AG09309 (cell line): ENCODE measurements at places on chromosomes 5 and 9.

- peak; percentile 13 for DNase-seq
Measured at GRCh38 chr9:88476491-88477271, 58.3 kb upstream of the NXNL2 start.

DNA sequence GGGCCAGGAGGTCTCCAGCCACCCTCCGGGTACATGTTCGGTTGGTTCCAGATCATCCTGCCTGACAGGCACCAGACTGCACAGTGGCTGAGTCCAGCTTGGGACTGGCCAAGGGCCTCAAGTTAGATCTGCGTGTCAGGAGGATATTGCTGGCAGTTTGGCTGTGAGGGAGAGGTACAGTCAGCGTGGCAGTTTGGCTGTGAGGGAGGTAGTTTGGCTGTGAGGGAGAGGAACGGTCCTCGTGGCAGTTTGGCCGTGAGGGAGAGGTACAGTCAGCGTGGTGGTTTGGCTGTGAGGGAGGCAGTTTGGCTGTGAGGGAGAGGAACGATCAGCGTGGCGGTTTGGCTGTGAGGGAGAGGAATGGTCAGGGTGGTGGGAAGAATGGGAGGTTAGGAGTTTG, 39.0 kb downstream of the CACNA1B start:
- DNase-seq = no peak

GRCh38 chr9:122144836-122145591, 14.6 kb downstream of the NDUFA8 start:
- no peak for DNase-seq

DNA sequence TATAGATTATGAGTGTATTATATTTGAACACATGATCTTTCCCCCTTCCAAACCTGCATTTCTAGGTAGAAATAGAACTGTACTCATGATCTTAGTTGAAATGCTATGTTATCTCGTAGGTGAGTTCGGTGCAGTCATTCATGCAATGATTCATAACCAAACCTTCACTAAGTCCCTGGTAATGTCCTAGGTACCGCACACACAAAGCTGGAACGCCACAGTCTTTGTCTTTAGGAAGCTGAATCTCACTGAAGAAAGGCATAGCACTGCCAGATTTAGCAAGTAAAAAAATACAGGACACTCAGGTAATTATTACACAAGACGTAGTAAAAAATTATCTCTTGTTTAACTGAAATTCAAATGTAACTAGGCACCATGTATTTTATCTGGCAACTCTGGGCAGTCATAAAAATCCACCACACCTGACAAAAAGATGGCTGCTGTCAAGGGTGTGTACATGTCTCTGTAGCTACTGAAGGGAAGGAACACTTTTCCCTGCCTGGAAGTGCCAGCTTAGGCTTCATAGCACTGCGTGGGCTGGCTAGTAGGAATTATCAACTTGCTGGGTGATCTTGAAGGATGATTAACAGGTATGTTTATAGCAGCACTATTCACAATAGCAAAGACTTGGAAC, 28.0 kb upstream of the TXN start:
- DNase-seq = no peak

DNA sequence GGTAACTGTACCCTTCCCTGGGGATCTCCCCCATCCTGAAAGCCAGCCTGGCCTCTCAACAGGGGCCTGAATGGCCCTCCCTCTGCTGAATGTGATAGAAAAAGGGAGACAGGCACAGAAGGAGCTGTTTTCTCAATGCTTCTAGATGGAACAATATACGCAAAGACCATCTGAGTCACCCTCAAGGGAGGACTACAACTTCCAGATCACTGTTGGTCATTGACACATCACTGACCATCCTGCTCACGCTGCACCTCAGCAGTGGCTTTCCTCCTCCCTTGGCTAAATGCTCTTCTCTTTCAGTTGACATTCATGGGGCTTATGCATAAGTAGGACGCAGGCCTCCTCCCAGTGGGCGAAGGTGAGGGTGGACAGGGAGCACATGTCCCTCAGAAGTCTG, 112.2 kb upstream of the SHB start:
- no peak for DNase-seq

GRCh38 chr5:174378121-174378874, 332.8 kb downstream of the NSG2 start:
- no peak for DNase-seq

GRCh38 chr9:69593301-69593700, 78.9 kb downstream of the APBA1 start:
- no peak for DNase-seq

DNA sequence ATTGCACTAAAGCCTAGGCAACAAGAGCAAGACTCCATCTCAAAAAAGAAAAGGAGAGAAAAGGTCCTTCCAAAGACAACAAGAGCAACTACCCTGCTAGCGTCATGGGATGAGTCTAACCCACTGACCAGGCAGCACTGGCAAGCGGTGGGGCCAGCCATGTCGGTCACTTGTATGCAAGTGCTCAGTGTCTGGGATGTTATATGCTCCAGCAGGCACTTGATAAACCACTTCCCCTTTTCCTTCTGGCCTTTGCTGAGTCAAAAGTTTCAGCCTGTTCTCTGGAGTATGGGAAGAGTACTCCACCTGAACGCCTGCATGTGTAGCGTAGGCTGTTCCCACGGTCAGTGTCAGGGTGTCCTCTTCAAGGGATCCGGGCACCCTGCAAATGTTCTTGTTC, 9.2 kb upstream of the MXD3 start:
- DNase-seq = no peak

DNA sequence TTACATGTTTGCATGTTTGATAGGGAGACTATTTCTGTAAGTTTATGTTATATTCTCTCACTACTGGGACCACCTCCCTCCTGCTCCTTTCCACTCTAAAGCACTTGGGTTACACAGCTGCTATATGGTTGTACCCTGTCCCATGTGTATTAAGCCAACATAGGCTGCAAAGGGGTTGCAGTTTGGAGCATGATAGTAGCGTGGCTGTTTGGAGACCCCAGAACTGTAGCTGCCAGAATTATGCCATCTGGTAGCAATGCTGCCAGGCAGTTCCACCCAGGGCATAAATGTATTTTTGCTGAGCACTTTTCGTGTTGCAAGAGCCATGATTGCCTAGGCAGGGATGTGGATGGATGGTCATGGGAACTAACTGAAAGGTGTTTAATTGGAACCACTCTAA, 81.8 kb downstream of the CNTLN start:
- DNase-seq = no peak
